ENCODE measurements at places on chromosomes 1 and 21.

- DNase-seq = no peak
Measured at GRCh38 chr1:15303935-15304334, 56.9 kb downstream of the FHAD1 start.

- DNase-seq = no peak
Measured at GRCh38 chr1:72394457-72394856, 112.1 kb upstream of the NEGR1 start.

GRCh38 chr1:2570332-2570731, 14.2 kb downstream of the TNFRSF14 start:
- no peak for DNase-seq

- DNase-seq = no peak
Measured at GRCh38 chr1:220775240-220775853, 11.4 kb upstream of the MTARC1 start.

DNA sequence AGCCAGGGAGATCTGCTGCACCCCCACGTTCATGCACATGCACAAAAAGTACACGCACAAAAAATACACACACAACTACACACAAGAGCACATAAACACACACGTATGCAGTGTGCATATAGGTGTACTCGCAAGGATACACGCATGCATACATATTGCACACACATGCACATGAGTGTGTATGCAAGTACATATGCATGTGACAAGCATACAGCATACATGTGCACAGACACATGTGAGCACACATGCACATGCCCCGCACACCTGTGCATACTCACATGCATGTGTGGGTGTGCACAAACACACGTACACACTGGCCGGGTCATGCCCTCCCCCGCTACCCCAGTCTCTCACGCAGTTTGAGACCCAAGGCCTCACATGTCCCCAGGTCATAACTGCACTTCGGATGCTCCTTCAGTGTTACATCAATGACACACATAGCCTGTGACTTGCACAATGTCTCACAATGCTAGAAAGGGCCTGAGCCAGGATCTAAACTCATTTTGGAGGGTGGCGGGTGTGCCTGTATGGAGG, 52.6 kb downstream of the FOXO6 start:
- no peak for DNase-seq

DNA sequence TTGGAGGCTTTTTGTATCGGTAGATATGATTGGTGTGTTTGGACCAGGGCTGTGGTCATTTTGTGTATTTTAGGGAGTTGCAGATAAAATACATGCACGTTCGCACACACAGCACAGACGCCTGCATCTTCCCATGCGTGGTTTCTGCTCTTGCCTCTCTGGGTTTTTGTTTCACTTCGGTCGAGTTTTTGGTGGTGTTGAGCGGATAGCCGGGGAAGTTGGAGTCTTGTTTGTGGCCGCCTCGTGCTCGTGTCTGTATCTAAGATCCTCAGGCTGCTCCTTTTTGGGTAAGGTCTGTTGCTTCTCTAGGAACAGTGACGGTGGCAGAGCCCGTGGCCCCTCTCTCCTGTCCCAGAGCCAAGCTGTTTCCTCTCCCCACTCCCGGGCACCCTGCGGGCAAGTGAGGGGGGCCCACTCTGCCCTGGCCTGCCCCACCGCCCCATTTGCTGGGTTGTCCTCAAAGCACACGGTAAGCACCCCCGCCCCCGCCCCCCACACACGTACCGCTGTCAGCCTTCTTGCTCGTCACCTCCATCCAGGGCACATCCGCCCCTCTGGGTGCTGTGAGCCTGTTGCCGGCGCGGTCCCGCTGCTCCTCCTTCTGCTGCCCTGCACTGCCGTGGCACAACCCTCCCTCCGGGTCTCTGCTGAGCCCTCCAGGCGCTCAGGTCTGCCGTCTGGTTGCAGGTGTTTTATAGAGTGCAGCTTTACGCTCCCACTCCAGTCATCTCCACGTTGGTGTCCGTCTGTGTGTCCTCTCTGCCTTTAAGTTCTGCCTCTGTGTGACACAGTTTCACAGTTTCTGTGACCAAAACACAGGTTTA, 51.9 kb downstream of the AGPAT3 start:
- no peak for DNase-seq

DNA sequence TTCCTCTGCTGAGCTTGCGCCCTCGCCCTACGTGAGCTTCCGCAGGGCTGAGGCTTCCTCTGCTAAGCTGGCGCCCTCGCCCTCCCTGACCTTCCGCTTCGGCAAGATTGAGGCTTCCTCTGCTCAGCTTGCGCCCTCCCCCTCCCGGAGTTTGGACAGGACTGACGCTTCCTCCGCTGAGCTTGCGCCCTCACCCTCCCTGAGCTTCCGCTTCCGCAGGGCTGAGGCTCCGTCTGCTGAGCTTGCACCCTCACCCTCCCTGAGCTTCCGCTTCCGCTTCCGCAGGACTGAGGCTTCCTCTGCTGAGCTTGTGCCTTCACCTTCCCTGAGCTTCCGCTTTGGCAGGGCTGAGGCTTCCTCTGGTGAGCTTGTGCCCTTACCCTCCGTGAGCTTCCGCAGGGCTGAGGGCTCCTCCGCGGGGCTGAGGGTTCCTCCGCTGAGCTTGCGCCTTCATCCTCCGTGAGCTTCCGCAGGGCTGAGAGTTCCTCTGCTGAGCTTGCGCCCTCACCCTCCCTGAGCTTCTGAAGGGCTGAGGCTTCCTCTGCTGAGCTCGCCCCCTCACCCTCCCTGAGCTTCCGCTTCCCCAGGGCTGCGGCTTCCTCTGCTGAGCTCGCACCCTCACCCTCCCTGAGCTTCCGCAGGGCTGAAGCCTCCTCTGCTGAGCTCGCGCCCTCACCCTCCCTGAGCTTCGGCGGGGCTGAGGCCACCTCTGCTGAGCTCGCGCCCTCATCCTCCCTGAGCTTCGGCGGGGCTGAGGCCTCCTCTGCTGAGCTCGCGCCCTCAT, 753.6 kb upstream of the TPTE start:
- DNase-seq = no peak

DNA sequence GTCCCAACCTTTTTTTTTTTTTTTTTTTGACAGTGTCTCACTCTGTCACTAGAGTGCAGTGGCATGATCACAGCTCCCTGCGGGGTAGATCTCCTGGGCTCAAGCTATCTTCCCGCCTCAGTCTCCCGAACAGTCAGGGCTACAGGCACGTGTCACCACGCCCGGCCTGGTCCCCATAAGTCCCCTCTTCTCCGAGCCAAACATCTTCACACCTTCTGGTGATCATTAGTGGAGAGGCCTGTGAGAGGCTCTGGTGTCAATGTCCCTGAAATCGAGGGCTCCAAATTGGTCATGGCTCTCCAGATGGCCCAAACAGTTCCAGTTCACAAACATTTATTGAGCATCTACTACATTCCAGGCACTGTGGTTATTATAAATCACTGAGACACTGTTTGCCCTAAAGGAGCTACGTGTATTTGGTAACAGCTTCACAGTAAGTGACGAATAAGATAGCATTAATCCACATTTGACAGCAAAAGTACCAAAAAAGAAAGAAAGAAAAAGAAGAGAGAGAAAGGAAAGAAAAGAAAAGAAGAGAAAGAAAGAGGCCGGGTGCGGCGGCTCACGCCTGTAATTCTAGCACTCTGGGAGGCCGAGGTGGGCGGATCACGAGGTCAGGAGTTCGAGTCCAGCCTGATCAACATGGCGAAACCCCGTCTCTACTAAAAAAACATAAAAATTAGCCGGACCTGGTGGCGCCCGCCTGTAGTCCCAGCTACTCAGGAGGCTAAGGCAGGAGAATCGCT, 867 bp upstream of the TIMM17A start:
- DNase-seq = no peak

DNA sequence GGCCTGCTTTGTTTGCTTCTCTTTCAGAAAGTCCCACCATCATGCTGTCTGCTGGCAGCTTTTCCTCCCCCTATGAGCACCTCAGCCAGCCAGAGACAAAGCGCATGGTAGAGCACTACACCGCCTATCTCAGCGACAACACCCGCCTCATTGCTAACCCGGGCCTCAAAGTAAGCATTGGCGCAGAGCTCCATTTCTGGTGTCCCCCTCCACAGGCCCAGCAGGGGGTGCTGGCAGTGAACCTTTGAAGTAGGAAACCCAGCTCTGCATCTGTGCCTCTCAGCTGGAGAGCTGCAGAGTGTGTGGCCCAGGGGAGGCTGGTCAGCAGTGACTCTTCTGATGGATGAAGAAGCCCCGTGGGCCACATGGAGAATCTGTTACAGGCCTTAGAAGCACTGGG, 81.2 kb upstream of the RAVER2 start:
- no peak for DNase-seq

GRCh38 chr1:170196490-170197236, 50.9 kb downstream of the NTMT2 start:
- DNase-seq = no peak

GRCh38 chr1:234583755-234584419, 26.1 kb downstream of the IRF2BP2 start:
- no peak for DNase-seq

DNA sequence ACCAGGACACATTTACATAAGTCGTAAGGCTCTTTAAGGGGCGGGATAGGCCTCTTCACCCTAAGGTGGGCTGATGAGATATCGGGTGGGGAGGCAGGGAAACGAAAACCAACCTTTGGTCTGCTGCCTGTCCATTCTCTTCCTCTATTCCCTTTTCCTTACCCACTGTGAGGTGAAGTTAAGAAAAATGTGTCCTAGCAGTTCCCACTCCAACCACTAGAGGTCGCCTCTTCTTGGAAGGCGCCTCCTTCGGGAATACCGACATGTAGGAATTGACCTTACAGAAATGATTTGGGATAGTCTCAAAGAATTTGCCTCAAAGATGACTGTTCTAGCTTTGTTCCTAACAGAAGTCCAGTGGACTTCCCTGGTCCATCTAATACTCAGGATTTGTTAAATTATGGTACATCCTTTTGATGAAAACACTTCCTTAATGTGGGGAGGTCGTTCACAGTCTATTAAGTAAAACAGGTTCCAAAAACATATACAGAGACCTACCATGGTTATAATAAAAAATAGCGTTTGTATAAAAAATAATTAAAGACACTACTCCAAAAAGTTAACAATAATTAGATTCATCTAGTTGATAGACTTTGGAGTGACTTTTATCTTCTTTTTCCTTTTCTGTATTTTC, 14.1 kb downstream of the AZIN2 start:
- no peak for DNase-seq

- no peak for DNase-seq
Measured at GRCh38 chr1:33250724-33251123, 5.6 kb upstream of the ZNF362 start.

- no peak for DNase-seq
Measured at GRCh38 chr1:116989835-116990234, 11.7 kb upstream of the CD101 start.

GRCh38 chr1:52658795-52659194, 25.8 kb downstream of the SHISAL2A start:
- no peak for DNase-seq

DNA sequence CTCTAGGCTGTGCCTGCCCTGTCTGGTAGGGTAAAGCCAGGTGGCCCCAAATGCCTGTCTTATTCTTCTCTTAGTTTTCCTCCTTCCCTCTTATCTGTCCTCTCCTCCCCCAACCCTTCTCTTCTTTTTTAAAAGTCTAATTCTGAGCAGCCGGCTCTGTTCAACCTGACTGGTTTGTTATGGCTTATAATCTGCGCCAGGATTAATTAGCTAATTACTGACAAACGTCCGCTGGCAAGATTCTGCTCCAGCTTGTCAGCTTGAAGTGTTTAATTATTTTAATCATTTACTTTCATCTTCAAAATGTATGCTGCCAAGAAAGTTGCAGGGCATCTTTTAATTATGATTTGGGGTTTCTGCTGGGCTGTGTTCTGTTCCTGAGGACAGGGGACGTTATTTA, 27.2 kb upstream of the PSMB2 start:
- no peak for DNase-seq

DNA sequence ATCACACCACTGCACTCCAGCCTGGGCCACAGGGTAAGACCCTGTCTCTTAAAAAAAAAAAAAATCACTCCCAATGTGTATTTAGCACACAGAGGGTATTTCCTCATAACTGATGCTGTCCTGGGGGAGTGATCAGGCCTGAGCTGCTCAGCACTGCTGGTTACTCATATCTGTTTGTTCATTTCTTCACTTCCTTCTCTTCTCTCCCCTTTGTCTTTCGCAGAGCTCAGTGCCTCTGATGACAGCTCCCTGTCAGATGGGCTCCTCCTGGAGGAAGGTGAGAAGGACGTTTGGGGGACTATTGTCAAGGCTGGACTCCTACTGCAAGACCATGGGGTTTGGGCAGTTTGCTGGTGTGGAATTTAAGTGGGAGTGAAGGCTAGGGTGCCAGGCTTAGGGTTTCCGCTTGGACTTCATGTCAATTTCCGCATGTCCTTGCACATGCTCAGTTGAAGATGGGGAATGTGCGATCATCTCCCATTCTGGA, 13.0 kb downstream of the INAVA start:
- DNase-seq = no peak

DNA sequence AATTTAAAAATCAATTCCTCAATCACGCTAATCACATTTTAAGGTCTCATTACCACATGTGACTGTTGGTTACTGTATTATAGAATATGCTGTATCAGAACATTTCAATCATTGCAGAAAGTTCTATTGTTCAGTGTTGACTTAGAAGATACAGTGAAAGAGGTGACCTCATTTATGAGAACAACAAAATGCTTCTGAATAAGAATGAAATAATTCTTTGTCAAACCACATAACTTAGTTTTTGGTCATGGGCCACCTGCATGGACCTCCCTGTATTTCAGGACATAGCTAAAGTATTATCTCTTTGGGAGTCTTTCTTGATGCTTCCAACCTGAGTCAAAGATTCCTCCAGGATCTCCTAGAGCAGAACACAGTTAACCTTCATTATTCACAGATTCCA, 22.3 kb downstream of the MFSD2A start:
- no peak for DNase-seq

- DNase-seq = no peak
Measured at GRCh38 chr1:226302731-226303130, 6.2 kb downstream of the LIN9 start.

GRCh38 chr1:64203420-64203819, at the start of gene UBE2U:
Gene UBE2U, plus strand, starts transcription at chr1:64203623. Its CDS starts 428 bp downstream, at chr1:64204051.
- no peak for DNase-seq

GRCh38 chr1:245921417-245921816, 585.7 kb downstream of the SMYD3 start:
- DNase-seq = no peak

DNA sequence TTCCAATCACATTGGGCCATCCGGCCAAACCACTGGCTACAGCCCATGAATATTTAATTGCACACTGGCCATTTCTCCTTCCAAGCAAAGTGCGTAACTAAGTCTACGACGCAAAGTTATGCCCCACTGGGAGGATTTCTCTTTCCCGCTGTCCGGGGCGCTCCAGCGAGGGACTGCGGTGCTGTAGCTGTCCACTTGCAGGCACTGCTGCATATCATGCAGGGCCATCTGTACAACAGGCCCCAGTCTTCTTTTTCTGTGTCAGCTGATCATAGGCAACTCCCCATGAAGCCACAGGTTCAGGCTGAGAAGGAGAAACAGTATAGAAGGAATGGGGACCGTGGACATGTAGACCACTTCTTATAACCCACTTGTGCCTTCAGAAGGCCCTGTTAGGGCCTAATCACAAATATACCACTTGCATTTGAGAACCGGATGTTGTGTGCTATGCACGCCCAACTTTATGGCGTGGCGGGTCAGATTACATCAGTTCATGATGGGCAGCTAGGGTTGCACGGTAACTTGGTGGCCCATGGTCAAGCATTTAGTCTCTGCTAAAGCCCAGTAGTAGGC, 58.0 kb downstream of the ADSS2 start:
- DNase-seq = no peak

- no peak for DNase-seq
Measured at GRCh38 chr21:44763451-44764318, 37.9 kb downstream of the UBE2G2 start.

Data from cerebellar nuclear complex (tissue), 1 donor.